Activated CD8-positive, alpha-beta memory T cell treated with anti-CD3 and anti-CD28 coated beads for 24 hours (primary cell): ENCODE measurements at places on chromosomes 2 and 18.
A peak's percentile ranks its signal among the peaks of the same experiment; 100 is the strongest.

GRCh38 chr2:205387350-205388055 lies 294.8 kb upstream of the NRP2 start:
- DNase-seq = no peak

- DNase-seq = no peak
Measured at GRCh38 chr18:74342416-74343043, 26.9 kb downstream of the C18orf63 start.

- DNase-seq = no peak
Measured at GRCh38 chr2:107430006-107430405, 396.7 kb upstream of the RGPD4 start.

GRCh38 chr2:143124445-143124844 lies 4.8 kb upstream of the ARHGAP15 start:
- no peak for DNase-seq

DNA sequence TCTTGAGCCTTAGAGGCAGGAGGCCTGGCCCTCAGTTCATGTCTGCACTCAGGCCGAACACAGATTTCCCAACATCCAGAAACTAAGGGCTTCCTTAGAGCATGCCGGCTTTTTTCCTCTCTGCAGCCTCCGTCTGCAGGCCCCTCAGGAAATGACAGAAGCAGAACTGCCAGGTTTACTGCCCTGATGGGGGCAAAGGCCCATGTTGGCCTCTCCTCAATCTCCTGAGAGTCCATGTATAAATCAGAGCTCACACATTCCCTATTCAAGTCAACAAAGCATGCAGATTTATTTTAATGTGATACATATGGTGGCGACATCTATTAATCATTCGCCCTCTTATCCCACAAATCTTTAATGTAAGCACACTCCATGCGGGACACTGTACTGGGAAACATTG lies 475.6 kb upstream of the HS6ST1 start:
- DNase-seq = peak; percentile 26

DNA sequence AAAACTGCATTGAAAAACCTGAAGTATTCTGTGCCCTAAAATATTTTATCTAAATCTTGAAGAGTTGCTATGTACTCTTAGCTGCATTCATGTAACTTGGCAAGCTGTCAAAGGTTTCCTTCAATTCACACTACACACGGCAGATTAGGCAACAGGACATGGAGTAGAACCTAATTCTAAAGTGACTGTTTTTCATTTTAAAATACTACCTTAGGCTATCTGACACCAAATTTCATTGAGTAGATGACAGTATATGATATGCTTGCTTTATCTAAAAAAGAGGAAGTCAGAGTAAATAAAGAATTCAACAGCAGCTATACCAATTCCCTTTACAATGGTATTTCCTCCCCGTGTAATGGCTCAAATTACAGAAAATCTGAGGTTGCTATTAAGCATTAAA lies 45.4 kb downstream of the EXOC6B start:
- no peak for DNase-seq

- DNase-seq = no peak
Measured at GRCh38 chr2:126707191-126707590, 51.2 kb downstream of the GYPC start.

GRCh38 chr18:12726774-12727550 lies 24.1 kb downstream of the PSMG2 start:
- DNase-seq = peak; percentile 73

GRCh38 chr2:39723946-39724827 lies 54.9 kb downstream of the THUMPD2 start:
- DNase-seq = no peak

DNA sequence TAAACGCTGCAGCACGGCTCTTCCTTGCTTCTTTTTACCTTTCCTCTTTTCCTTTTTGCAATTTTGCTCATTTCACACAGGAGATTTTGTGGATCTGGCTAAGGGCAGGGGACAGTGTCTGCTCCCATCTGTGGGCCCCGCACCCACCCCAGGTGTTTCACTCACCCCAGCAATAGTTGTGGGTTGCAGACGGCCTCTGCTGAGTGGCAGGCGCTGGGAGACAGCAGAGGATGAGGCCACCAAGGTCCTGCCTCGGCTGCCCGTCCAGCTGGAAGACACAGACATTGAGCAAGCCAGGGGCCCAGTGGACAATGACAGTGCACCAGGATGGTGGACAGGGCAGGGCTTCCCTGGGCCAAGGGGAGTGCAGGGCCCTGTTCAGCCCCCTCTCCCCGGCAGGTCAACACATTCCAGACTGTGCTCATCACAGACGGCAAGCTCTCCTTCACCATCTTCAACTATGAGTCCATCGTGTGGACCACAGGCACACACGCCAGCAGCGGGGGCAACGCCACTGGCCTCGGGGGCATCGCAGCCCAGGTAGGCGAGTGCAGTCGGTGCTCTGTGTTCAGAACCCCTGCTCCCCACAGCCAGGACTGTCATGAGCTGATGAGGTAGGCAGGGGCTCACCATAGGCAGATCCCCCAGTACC lies 35.0 kb downstream of the SNED1 start:
- DNase-seq = no peak

- DNase-seq = no peak
Measured at GRCh38 chr18:25516121-25516520, 164.2 kb upstream of the ZNF521 start.

DNA sequence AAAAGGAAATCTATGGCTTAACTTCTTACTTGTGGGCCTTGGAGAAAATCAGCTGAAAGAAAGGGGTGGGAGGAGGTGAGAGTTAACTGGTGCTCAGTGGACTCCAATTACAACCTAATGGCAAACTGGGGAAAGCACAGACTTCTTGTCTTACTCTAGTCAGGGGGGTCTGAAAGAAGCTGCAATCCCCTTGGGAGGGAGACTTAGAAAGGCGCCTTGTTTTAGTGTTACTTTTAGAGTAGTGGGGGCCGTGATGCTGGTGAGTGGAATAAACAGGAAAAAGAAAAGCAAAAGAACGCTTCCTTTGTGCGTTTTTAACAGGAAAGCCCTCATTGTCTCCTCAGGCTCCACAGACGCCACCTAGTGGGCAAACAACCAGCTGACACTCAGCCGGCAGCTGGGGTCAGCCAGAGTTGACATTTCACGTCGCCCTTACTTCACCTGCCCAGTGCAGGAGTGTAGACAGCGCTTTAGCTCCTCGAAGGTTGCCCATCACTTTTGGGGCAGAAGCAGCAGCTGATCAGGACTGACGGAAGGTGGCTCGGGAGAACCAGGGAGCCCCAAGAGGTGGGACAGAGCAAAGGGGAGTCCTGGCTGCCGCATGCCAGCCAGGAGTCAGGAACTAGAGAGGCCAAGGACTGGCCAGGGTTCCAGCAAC lies 55.9 kb upstream of the GORASP2 start:
- DNase-seq = peak; percentile 89

- DNase-seq = no peak
Measured at GRCh38 chr2:76640905-76641304, 881.3 kb downstream of the LRRTM4 start.

GRCh38 chr2:185477452-185477851 lies 261.2 kb upstream of the FSIP2 start:
- DNase-seq = no peak

DNA sequence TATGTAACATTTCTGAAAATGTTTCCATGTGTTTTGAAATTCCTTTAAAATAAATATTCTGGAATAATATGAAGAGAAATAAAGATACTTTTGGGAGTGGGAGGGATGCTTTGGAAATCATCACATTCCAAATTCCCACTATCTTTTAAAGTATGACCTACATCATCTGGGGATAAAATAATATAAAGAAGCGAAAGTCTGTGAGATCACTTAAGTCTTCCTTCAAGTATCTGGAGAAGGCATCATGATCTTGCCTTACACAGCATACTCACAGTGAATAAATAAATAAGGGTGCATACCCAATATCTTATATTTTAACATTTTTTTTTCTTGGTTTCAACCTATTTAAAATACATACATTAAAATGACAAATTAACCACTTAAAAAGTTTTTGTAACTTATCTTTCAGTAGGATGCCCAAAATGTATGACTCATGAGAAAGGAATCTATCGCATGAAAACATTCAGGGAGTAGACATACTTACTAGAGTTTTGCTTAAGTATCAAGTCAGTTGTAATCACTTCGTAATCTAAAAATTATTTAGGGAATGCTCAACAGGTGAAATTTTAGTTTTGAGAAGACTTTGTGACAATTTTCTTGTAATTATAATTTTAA lies 248.3 kb upstream of the COL3A1 start:
- no peak for DNase-seq

- DNase-seq = peak; percentile 38
Measured at GRCh38 chr2:119425620-119426395, 5.8 kb upstream of the TMEM37 start.

DNA sequence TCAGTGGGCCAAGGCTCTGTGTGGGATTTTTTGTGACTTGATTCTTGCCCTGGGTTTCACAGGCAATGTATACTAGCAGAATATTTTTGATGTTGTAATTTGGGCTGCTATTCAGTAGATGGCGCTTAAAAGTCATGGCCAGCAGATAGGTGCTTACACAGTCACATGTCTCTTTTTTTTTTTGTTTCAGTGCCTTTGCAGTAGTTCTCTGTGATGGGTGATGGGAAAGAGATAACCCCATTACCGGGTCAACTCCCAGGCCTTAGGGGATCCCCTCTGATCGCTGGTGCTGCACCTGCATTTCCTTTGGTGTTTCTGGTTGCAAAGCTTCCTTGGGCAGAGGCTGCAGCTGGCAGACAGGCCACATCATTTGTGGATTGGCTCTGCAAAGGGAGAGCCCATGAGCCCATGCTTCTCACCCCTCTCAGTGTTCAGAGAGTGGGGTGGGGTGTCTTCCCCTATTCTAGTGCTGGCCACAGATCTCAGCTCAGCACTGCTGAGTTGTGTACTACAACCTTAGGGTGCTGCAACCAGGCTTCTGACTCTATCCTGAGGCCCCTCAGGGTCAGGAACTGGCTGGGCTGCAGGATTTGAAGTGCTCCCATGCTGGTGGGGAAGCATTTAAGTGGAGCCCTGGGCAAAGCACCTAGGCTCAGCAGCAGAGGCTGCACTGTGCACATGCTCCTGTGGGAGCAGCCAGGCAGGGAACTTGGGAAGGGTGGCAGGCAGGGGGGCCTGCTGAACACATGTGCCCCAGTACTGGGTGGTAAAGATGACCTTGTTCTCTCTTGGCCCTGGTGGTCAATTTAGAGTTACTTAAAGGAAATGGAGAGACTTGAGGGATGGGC lies 219.8 kb upstream of the SPHKAP start:
- no peak for DNase-seq

DNA sequence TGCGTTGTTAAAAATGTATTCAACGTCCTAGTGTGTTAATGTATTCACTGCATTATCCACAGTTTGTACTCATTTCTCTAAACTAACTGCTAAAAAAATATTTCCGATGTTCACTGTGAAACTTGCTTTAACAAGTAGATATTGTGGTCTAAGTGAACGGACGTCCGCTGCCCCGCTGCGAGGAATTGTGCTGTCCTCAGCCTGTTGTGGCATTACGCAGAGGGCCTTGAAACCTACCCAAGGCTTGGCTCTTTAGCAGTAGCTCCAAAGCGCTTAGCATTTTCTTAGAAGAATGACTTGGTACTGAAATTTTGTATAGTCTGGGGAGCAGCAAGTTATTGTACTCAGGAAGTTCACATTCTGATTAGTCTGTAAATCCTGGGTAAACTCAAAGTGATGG lies 136.5 kb upstream of the SP5 start:
- no peak for DNase-seq

DNA sequence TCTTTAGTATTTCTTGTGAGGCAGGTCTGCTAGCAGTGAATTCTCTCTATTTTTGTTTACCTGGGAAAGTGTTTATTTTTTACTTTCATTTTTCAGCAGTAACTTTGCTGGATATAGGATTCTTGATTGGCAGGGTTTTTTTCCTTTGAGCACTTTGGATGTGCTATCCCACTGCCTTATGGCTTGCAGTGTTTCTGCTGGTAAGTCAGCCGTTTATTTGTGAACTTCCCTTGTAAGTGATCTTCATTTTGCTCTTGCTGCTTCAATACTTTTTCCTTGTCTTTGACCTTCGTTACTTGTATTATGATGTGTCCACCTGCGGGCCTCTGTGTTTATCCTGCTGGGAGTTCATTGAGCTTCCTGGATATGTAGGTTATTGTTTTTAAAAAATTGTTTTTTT lies 54.7 kb downstream of the SLC66A2 start:
- DNase-seq = no peak

DNA sequence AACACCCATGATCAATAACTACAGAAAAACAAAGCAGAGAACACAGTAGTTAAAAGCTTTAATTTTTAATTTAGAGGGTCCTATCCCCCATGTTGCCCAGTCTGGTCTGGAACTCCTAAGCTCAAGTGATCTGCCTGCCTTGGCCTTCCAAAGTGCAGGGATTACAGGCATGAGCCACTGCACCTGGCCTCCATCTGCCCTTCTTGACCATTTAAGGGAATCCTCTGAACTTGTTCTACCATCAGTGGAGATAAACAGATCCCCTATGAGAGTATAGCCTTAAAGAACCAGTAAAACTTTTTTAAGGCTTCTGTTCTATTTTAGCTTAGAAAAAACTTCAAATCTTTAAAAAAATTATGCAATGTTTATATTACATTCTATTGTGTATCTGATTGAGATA lies 13.5 kb upstream of the ATP5MC3 start:
- no peak for DNase-seq

DNA sequence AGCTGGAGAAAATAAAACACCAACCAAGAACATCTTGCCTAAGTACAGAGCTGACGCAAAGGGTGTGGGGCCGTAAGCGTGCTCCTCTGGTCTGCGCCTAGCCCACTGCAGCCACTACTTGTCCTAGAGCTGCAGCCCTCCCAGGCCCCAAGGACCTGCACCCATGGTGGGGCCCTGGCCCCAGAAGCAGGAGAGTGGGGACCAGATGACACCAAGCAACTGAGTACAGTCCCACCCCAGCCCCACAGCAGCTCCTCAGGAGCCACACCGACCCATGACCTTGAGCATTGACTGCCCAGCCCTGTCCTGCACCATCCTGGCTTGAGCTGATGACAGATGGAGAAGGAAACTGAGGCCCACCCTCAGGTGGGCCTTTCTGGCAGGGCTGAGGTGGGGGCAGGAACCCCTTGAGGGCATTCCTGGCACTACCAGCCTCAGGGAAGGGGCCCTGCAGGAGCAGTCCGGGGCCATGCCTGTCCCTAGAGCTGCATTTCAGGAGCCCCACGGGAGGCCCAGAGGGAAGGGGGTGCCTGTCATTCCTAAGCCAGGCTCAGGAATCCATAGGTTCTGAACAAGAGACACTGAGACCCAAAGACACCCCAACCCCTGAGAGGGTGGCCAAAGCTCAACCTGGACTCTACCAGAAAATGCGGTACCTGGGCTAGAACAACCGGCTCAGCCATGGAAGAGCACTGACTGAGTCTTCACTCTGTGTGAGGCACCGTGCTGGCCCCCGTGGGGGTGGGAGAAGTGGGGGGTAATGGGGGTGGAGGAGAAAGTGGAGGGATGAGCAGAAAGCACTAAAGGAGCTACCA lies 4.9 kb downstream of the KIF1A start:
- DNase-seq = no peak

GRCh38 chr2:95056044-95056443 lies 30.5 kb downstream of the MAL start:
- no peak for DNase-seq

GRCh38 chr2:109260886-109261700 lies 132.1 kb downstream of the SH3RF3 start:
- no peak for DNase-seq

- DNase-seq = no peak
Measured at GRCh38 chr2:128084757-128085156, 6.2 kb upstream of the UGGT1 start.

- no peak for DNase-seq
Measured at GRCh38 chr2:146989741-146990140, 855.1 kb upstream of the ACVR2A start.

GRCh38 chr18:63257453-63257852 lies 62.1 kb downstream of the BCL2 start:
- DNase-seq = no peak

- no peak for DNase-seq
Measured at GRCh38 chr2:156110890-156111289, 221.6 kb downstream of the NR4A2 start.
